ENCODE measurements at places on chromosomes 4 and X.

DNA sequence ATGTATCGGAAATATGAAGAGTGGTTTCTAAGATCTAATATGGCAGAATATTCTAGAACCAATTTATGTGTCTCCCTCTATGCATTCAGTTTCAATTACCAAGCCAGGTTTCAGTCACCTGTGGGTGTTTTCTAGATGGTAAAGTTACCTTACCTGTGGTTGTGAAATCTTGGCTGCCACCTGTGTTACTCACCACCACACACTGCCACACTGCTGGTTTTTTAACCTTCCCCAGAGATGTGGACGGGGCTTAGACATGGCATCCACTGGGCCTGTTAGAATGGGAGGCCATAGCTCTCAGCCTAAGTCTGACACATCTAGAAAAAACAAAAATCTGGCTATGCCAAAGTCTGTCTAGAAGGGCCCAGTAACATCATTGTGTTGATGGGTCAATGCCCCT, 896.5 kb upstream of the PABPC4L start:
- DNase-seq: no peak

GRCh38 chr4:22129454-22130029, 181.0 kb upstream of the KCNIP4 start:
- DNase-seq: no peak

DNA sequence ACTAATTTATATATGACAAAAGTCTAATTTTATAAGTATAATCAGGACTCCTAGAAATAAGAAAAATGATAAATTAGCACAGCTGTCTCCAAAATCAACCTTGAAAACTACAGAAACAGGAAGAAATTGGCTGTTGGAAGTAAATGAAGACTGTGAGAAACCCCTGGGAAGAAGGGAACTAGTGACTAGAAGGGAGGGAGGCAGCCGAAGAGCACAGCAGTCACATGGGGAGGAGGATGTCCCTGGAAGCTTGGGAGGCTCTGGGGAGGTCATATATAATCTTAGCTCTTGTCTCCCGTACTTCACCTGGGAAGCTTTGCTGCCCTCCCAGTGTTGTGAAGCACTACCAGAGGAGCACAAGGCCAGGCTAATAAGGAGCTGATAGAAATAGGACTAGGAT, 8.9 kb upstream of the TMA16 start:
- DNase-seq: no peak

DNA sequence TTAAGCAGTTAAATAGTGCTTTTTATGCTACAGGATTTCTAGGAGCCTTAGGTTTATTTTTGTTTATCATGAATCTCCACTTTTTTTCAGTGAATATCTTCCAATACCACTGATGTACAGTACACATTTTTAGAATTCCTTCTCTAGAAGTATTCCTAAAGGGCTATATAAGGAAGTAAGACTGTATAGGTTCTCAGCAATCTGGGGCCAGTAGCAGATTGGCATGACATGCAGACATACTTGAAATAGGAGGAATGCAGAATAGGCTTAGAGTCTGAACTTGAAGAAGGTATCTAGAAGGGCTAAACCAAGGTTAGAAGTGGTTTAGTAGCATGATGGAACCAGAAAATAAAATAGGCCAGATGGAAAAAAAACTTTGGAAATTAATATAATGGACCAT, 29.8 kb downstream of the HEPH start:
- no peak for DNase-seq

- DNase-seq: peak; percentile 56
Observed at GRCh38 chr4:182062936-182063335, 180.3 kb upstream of the TENM3 start.

GRCh38 chr4:78622253-78622979, 70.8 kb downstream of the ANXA3 start:
- no peak for DNase-seq

DNA sequence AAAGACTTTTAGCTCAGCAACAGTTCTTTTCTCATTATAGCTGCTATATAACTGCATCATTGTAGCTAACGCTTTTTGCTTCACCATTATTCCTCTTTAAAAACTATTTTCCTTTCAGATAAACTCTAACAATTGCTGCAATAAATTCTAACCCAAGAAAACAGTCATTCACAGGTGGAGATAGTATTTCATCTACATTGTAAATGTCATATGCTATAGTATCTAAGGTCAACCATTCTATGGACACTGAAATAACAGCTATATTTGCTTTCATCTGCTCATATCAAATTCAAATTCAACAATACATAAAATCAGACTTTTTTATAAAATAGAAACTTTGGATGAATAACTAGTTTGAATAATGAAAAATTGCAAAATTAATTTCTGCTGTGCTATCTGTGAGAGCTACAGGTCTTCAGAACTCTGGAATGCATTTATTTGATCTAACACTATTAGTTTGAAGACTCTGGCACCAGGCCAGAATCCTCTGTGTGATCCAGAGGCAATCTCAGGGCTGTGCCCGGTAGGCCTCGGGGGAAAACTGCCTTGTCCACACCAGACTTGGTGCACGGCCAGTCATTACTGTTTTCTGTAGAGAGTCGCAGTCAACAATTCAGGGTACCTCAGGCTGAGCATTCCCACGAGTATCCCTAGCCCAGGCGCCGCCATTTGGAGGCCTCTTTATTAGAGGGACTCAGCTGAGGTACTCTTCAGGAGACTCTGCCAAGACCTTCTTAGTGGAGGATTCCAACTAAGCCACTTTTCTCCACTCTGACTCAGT, 332.4 kb downstream of the SLC7A11 start:
- DNase-seq: no peak

DNA sequence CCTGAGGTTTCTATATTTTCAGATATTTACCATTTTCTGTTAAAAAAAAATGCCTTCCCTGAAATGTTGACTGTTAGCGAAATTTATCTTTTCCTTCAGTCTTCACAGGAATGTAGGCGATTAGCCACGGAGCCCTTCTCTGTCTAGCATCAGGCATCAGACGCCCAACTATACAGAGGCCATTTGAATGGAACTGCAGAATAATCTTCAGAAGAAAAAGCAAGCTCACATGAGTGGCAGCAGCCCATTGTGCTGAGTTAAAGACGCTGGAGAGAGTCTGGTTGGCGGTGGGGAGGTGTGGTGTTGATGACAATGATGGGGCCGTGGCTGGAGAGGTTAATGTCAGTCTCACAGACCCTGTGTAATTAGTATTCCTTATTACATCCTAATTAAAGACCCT, 196.8 kb upstream of the LEF1 start:
- DNase-seq: no peak

GRCh38 chr4:2930758-2931511, 32.3 kb downstream of the NOP14 start:
- DNase-seq: no peak

DNA sequence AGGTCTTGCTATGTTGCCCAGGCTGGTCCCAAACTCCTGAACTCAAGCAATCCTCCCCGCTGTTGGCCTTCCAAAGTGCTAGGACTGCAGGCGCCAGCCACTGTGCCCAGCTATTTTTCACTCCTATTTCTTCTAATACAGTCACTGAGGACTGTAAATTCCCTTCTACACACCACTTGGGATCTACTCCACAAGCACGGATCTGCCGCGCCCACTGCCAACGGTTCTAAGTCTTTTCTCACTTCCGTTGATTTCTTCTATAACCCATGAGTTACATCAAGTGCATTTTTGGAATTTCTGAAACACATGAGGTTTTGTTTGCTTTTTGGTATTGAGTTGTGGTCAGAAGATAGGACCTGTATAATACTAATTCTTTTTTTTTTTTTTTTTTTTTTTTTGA, 48.6 kb downstream of the FAM53A start:
- DNase-seq: no peak

DNA sequence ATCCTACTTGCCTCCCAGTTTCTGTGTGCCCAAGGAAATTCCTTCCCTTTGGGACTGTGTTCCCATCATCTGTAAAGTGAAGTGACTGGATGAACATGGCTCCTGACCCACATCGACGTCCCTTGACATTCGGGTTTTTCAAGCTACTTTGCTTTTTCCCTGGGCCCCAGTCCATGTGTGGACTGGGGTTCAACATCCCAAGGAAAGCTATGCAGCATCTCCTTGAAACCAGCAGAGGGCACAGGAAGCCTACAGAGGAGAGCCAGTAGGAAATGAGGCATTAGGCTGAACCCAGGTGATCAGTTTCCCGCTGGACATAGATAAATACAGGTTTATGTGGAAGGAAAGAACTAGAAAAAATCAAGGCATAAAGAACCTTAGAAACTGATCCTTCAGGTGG, 145.1 kb upstream of the ARHGEF9 start:
- no peak for DNase-seq

- no peak for DNase-seq
Observed at GRCh38 chr4:138644322-138644721, 371.3 kb upstream of the NOCT start.

DNA sequence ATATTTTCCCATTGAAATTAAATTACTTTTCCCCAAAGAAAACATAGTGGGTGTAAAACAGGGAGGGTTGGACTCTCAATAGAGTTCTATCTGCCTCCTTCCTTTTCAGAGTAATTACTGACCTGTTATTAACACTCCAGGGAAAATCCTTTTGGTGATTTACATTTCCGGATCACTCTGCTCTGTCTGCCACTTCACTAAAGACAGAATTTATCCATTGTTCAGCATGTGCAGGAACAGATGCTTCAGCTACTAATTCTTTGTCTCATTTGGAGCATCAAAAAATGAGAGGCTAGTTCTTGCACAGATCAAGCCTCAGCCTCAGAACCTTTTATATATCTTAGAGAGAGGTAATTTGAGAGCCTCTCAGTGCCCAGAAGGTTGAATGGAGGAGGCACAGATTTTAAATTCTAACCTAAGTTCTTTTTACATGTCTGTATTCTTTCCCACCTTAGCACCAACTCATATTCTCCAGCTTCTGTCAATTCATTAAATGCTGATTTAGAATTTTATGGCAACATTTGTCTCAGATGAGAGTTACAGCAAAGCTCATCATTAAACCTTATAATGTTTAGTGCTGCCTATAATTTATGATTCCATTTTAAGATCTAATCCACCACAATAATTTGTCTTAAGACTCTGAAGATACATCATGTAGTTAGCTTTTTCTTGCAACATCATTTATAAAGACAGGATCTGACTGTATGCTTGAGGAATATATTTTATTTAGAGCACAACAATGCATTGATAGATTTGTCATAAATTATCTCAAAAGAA, 1494.4 kb downstream of the STIM2 start:
- DNase-seq: no peak

GRCh38 chr4:109648997-109649575, 54.2 kb downstream of the CASP6 start:
- DNase-seq: no peak

DNA sequence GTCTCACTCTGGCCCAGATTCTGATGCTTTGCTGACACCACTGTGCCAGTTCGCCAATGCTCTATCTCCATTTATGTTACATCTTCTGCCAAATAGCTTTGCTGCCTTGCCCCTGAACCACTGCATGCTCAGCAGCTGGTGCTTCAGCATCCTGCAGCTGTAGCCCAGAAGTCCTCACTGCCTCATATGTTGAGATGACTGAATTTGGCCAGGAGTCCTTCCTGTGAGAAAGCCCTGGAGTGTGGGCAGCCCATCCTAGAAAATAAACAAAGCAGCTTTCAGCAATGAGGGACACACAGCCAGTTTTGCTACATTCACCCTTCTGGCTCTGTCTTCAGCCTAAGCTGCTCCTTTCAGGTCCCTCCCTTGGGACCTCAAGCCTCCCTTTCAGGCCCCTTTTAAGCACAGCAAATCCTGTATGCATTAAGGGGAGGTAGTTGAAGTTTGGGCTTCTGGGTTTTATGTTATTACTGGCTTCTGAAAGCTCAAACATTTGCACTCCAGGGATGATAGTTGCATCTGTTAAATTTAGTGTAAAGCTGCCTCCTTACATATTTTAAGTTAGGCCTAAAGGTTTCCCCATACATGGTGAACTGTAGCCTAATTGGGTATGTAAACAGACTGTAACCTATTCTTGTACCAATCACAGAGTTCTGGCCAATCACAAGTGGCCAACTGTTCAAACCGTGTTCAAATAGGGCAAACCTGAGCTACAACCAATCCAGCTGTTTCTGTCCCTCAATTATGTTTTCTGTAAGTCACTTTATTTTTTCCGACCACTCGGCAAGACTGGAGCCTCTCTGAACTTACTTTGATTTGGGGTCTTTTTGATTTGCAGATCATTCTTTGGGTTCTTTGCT, 2.1 kb upstream of the TMEM165 start:
- DNase-seq: no peak

DNA sequence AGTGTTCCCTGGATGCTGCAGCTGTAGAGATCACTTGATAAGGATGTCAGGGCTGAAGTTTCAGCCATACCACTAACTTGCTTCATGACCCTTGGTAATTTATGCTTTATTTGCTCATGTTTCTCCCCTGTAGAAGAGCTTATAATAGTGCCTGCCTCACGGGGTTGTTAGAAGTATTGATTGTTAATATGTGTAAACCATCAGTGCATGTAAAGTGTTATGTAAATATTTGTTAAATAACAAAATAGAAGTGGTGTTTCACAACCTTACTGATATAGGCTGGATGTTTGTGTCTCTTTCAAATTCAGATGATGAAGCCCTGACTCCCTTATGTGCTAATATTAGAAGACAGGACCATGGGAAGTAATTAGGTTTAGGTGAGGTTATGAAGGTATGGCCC, 1.5 kb upstream of the CXCL2 start:
- no peak for DNase-seq

GRCh38 chr4:183407635-183408464, 36.6 kb upstream of the CDKN2AIP start:
- no peak for DNase-seq

GRCh38 chrX:65300104-65300809, 234.3 kb downstream of the LAS1L start:
- DNase-seq: no peak

- no peak for DNase-seq
Observed at GRCh38 chr4:55884093-55884850, 30.8 kb downstream of the EXOC1 start.

- no peak for DNase-seq
Observed at GRCh38 chr4:158193171-158193749, 17.0 kb upstream of the TMEM144 start.

DNA sequence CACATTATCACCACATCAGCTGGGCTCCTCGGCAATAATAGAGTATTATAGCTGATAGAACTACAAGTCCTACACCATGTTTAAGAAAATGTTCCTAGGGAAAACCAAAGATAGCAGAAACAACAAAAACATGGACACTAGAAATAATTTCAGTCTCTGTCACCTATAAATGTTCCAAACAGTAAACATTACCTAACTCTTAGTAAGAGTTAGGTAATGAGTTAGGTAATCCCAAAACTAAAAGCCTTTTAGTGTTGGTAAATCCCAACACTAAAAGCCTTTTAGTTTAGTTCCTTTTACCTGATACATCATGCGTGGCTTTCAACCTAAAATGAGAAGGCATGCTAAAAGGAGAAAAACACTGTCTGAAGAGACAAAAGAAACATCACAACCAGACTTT, 35.5 kb downstream of the MAGED2 start:
- no peak for DNase-seq

DNA sequence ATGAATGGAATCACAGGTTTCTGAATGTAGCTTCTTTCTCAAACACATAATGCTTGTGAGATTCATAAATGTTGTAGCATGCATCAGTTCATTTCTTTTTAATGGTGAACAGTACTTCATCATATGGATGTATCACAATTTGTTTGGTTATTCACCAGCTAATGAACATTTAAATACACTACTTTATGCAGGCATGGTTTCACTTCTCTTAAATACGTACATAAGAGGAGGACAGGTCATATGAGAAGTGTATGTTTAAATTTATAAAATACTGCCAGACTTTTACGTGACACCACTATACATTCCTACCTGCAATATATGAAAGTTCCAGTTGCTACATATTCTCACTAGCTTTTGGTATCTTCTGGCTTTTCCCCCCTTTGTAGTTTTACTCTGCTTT, 65.4 kb downstream of the ANKRD17 start:
- DNase-seq: no peak

GRCh38 chrX:131626681-131627296, 82.9 kb downstream of the OR13H1 start:
- no peak for DNase-seq
